Esophagus squamous epithelium (tissue), 5 donors: ENCODE measurements at places on chromosomes 7 and 10.

DNA sequence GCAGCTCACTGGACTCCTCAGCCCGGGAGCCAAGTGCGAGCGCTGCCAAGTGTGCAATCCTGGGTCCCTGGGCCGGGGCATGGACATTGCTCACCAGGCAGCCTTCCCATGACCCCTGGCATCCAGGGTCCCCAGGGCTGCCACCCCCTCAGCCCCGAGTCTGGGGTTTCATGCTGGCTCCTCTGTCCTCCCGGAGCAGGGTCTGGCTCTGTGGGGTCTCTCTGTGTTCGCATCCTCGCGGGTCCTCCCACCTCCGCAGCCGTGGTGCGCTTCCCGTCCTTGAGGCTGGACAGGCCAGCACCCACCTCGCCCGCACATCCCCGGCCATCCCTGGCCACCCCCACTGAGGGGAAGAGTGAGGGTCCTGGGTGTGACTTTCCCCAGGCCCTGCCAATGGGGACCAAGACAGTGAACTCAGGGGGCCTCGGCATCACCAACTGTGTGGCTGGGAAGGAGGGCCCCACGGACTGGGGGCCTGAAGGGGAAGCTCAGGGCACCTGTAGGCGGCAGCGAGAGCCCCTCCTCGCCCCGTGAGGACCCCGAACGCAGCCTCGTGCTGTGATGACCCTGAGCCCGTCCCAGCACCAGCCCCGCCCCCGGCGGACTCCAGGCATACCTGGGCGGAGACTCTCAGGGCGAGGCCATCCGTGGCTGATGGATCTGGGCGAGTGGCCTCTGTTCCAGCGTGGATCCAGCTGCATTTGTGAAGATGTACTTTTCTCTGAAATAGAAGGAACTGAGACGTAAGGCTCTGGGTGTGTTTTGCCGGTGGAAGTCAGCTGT lies 50.3 kb upstream of the CFAP46 start:
- DNase-seq = no peak

GRCh38 chr10:112585960-112586359 lies 138.9 kb downstream of the VTI1A start:
- DNase-seq = no peak

- no peak for DNase-seq
These were observed 131.3 kb downstream of the PLPP4 start for GRCh38 chr10:120588311-120588710.

GRCh38 chr7:21092766-21093702 lies 306.3 kb upstream of the SP8 start:
- DNase-seq = no peak

- no peak for DNase-seq
These were observed 103.8 kb upstream of the SAMD8 start for GRCh38 chr10:75007646-75008045.

DNA sequence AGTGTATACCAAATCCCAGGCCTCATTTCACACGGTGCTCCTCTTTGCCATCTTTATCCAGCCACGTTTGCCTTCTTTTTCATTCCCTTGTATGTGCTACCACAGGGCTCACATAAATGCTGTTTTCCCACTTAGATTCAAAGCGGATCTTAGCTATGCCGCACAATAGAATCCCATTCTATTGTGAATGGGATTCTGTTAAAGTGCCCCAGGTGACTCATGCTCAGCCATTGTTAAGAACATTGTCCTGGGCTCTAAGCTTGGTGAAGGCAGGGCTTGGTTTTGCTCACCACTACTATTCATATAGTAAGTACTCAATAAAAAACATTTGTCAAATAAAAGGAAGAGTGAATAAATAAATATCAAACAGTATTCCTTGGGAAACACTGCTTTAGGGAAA lies 72.3 kb upstream of the PHYHIPL start:
- DNase-seq = no peak

GRCh38 chr7:18364396-18364795 lies 131.2 kb upstream of the HDAC9 start:
- no peak for DNase-seq

- no peak for DNase-seq
These were observed 451.3 kb downstream of the GPAM start for GRCh38 chr10:111732166-111732785.

- no peak for DNase-seq
These were observed 578.5 kb downstream of the SH2D4B start for GRCh38 chr10:81116201-81116600.

- DNase-seq = no peak
These were observed 176.0 kb upstream of the TNRC18 start for GRCh38 chr7:5599543-5600200.

DNA sequence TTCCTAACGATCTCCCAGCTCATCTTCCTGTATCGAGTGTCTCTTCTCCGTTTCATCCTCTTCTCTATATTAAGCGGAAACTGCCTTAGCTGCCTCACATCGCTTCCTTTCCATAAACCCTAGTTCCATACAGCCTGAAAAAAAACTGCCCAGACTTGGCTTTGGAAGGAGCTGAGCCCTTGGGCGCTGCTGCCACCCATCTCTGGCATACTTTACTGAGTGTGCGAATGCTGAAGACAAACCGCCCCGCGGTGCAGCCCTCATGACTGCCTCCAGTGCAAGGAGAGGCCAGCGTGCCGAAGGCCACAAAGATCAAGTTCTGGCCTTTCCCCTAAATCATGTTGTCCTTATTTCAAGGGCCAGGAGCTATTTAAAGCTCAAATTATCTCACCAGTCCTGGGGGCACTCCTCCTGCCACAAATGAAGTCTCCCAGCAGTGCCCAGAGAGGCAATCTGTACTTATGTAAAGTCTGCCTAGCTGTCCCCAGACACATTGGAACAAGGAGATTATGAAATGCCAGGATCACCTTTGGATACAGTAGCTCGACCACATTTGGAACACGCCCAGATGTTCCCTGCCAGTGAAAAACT lies 25.2 kb downstream of the YWHAG start:
- no peak for DNase-seq

- peak; percentile 26 for DNase-seq
These were observed 1.6 kb downstream of the ZNF467 start for GRCh38 chr7:149771720-149772240.

GRCh38 chr7:98038731-98039130 lies 48.7 kb upstream of the OCM2 start:
- DNase-seq = no peak

GRCh38 chr7:158470336-158470735 lies 117.3 kb downstream of the PTPRN2 start:
- no peak for DNase-seq

GRCh38 chr7:45118889-45119331 lies 7.4 kb upstream of the TBRG4 start:
- no peak for DNase-seq

GRCh38 chr7:142328551-142328950 lies 70.7 kb upstream of the PRSS58 start:
- no peak for DNase-seq

- DNase-seq = no peak
These were observed 38.2 kb upstream of the CFAP46 start for GRCh38 chr10:132980426-132981172.

DNA sequence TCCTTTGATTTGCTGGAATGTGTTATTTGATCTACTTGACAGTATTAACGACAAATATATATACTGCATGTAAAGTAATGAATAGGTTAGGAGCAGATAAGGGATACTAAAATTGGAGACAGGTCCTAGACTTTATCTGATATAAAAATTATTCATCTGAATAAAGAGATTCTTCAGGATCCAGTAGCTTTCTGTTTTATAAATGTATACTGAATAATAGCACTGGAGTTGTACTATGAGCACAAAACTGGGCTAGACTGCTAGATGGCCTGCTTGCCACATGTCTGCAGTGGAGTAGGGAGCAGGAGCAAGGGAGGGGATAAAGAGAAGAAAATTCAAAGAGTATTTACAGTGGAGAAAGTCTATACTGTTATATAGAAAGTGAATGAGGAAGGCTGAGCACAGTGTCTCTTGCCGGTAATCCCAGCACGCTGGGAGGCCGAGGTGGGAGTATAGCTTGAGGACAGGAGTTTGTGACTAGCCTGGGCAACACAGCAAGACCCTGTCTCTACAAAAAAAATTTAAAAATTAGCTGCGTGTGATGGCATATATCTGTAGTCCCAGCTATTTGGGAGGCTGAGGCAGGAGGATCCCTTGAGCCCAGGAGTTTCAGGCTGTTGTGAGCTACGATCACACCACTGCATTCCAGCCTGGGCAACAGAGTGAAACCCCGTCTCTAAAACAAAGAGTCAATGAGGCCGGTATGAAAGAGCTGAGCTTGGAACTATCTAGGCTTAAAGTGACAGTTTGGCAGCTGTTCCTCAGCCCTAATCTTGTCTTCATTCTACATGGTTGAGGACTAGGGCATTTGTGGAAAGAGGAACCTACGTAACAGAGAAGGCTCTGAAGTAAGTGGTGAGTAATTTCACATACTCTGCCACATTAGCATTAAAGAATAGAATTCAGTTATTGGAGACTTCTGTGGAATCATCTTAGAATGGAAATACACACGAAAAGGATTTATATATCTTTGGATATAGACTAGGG lies 41.8 kb downstream of the CD36 start:
- no peak for DNase-seq

DNA sequence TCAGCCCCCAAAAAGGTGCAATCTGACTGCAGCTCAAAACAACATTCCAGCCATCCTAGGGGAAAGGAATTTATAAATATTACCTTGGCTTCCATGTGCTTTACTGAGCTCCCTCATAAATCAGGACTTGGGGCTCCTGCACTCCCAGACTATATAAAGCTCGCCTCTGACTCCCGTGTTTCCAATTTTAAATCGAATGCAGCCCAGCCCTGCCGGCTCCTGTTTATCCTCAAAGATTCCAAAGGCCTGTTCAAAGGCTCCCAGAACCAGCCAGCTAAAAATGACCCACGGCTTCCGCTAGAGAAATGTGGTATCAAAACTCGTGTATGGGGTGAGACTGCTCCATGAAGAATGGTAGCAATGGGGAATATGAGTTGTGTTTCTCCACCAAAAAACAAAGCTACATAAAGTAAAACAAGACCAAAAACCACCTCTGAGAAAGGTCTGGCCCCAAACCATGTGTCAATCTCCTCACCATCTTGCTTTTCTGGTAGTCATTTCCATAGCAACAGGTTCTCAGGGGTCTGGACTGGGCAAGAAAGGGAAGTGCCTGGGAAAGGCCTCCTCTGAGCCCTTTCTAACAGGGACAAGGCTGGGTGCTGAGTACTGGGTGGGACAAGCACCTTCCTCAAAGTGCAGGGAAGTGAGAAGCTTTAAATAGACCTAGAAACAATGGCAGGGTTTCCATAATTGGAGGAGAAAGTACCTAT lies 5.1 kb downstream of the CALML3 start:
- DNase-seq = no peak

DNA sequence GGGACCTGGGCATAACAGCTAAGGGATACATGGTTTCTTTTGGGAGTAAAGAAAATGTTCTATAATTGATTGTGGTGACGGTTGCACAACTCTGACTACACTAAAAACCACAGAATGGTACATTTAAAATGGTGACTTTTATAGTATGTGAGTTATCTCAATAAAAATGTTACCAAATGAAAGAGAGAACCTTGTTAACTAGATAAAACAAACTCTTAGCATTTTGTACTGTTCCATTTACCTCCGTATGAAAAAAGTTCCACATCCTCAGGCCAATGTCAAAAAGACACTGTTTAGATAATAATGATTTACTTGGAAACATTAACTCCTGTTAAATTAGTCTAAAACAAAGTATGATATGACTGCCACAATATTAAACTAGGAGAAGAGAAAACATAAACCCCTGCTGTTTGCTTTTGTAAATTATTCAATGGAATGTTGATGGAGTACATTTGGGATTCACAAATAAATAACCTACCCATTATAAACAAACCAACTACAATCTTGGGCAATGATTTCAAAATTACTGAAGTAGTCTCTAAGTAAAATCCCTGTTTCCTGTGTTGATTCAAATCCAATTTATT lies 60.7 kb downstream of the SMURF1 start:
- DNase-seq = no peak

GRCh38 chr10:86366033-86366901 lies at the start of gene GRID1:
Gene GRID1, minus strand, starts transcription at chr10:86366795.
- no peak for DNase-seq
